ENCODE measurements at places on chromosomes 13 and 19.
A peak's percentile ranks its signal among the peaks of the same experiment; 100 is the strongest.

DNA sequence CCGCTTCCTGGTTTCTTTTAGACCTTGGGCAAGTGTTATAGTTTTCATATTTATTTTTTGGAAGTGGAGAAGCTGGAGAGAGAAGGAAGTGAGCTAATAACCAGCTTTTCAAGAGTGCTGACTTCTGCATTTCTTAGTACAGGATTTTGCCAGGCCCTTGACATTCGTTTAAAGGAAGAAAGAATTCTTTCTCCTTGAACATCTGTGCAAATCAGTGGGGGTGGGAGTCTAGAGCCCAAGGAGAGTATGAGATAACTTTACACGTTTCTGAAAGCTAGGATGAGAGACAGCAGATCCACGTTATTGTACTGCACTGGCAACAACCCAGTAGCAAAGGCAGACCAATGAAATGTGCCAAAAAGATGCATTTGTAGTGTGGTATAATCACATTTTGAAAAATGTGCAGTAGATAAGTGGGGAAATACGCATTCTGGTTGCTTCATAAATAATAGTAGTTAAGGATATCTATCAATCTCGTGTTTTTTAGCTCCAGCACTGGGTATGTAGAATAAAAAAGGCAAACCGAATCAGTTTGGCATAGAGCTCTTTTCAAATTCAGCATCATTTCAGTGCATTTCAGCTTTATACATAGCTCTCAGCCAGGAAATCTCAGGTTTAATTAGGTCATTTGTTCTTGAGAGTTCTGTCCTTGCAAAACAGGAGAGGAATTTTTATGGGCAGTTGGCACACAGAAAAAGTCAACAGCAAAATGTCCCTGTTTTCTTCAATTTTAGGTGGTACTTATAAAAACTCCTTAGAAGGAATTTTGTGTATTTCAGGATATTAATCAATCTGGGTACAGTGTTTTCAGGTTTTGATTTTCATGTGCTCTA is 4.3 kb downstream of the RNF113B start:
- no peak for DNase-seq

DNA sequence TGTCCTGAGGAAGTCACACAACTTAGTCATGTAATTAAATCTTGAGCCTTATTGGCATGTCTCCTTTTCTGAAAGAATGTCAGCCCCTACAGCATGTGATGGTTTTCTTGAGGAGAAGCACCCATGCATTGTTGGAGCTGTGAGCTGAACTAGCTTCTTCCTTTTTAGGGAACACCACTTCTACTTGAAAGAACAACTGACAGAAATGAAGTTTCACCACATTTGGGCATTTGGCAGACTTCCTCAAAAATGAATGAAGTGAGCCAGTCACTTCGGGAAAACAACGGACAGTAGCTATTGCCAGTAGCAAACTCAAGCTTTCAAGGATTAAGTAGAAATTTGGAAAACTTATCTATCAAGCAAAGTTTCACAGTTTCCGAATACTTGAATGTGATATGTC is 1351.3 kb downstream of the EFNB2 start:
- DNase-seq, result no peak

DNA sequence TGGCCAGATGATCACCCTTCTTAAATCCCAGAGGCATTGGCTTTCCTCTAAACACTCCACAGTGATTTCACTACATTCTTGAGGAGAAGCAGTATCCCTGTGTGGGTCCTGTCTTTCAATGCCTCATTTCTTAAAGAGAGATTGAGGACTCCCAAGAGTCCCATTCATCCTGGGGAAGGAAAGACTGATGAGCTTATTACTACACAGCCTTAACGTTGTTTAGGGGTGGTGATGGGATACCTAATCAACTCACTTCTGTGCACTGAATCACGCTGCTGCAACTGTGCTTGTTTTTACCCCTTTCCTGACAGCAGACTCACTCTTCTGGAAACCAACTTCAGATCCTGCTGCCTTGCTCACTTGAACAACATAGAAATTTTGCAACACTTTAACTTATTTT is 203.1 kb downstream of the RGCC start:
- DNase-seq, result no peak

GRCh38 chr13:75174481-75174880 is 307.5 kb downstream of the TBC1D4 start:
- DNase-seq, result no peak

- no peak for DNase-seq
These were observed 25.3 kb downstream of the CAPN12 start for GRCh38 chr19:38718747-38719543.

DNA sequence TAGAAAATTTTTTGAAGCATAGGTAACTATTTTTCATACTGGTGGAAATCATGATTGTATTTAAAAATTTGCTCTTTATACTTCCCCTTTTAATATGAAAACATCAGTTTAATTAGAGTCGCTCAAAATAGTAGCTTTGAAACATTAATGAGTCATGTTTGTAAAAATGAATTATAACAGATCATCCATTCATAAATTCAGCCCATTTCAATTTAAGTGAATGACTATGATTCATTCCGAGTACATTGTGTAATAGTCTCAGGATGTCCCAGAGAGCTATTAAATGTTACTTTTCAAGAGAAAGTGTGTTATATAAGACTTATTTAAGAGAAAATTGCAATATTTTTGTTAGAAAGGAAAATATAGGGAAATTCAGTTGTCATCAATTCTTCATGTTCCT is 111.0 kb downstream of the FNDC3A start:
- no peak for DNase-seq

DNA sequence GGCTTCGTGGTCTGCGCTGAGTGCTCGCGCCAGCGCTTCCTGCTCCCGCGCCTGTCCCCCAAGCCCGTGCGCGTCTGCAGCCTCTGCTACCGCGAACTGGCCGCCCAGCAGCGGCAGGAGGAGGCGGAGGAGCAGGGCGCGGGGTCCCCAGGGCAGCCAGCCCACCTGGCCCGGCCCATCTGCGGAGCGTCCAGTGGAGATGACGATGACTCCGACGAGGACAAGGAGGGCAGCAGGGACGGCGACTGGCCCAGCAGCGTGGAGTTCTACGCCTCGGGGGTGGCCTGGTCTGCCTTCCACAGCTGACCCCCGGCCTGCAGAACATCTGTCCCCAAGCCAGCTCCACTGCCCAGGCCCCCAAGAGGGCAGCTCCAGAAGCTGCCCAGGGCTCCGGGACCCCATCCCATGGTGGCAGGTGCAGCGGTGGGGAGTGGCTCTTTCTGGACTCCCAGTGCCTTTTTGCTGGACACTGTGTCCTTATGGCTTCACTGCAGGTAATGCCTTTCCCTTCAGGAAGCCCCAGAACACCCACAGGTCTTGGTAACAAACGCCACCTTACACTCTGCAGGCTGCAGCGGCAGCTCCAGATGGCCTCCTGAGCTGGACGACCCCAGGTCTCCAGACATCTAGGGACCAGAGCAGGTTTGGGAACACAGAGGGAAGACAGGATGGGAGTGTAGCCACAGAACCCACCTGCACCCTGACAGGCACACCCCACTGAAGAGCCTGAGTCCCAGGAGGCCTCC is 9.3 kb downstream of the PLEKHF1 start:
- no peak for DNase-seq

DNA sequence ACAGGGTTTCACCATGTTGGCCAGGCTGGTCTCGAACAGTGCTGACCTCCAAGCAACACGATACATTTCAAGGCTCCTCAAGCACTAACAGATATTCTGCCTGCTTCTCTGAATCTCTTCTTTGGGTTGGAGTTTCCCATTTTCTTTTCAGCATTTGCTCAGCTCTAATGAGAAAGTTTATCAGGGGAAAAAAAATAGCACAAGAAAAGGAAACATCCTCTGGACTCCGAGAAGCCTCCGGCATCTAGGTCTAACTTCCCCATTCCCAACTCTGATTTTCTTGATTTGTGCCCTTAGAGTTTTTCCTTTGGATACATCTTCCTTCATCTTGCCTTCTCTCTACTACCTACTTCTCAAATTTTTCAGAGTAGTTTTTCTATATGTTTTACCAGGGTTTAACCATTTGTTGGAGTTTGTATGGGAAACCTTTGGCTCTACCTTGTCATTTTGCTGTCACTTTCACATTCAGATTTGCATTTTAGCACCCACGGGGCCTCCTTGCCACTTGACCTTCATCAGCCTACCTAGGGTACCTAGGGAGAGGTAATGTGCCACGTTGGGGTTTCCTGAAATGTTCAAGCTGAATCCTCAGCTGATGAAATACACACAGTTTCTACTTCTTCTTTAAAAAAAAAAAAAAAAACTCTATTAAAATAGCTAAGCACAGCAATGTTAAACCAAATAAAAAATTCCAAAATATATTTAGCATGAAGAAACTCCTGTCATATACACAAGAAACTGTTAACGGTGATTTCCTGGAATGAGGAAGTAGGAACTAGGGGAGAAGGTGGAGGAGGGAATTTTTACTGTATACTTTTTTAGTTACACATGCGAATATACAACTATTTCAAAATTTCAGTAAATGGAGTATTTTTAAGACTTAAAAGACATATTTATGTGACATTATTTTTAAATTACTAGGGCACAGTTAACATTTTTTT is 5.1 kb upstream of the USP12 start:
- DNase-seq, result no peak

- no peak for DNase-seq
These were observed 163.5 kb upstream of the SPRY2 start for GRCh38 chr13:80504453-80504852.

- DNase-seq, result no peak
These were observed 131.1 kb downstream of the FOXO1 start for GRCh38 chr13:40535345-40535836.

DNA sequence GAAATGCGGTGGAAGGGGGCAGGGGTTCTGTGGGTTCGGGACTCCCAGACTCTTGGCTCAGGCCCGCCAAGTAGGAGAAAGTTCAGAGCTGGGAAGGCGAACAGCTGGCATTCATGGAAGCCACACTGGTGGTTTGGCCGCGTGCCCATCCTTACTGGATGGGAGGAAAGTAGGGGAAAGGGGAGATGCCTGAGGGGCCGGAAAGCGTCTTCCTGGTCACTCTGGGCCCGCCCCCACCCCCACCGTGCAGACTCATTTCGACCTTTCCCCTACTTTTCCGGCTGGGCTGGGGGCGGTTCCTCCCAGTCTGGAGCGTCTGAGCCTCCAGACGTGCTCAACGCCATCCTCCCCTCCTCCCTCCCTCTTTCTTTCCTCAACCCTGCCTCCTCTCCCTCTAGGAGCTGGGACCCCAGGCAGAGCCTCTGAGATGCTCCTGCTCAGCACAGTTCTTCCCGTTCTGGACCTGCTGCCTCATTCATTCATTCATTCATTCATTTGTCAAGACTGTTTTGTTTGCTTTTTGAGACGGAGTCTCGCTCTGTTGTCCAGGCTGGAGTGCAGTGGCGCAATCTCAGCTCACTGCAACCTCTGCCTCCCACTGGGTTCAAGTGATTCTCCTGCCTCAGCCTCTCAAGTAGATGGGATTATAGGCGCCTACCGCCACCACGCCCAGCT is 3.5 kb downstream of the ANGPTL4 start:
- DNase-seq, result peak; percentile 58

DNA sequence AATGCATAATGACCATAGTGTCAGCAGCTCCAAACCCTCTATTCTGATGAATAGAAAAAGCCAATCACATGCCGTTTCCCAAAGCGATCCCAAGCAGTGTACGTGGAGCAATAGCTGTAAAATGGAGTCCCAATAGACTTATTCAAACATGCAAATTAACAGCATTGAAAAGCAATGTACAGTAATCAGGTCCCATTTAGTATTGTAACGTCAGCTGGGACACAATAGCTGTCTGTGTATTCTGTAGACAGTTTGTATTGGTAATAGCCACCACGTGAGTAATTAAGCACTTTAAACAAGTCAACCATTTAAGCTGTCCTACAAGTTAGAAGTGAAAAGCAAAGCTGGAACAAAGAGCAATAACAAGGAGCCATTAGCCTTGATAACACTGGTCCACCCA is 698.2 kb downstream of the PCDH17 start:
- peak; percentile 59 for DNase-seq

DNA sequence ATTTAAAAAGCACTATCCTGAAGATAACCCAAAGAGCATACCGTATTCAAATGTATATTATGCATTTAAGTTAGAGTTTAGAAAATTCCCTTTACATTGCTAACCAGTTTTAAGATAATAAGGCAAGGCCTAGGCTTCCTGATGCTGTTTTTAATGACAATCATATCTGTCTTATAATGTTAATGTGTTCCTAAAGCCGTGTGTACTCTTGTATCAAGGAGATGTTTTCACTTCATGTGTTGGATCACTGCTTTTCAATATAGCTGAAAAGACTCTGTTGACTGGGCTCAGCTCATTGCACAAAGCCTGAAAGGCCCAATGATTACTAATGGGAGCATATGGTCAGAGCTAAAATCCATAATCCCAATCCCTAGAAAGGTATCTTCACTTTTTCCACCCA is 81.6 kb downstream of the DACH1 start:
- DNase-seq, result no peak

DNA sequence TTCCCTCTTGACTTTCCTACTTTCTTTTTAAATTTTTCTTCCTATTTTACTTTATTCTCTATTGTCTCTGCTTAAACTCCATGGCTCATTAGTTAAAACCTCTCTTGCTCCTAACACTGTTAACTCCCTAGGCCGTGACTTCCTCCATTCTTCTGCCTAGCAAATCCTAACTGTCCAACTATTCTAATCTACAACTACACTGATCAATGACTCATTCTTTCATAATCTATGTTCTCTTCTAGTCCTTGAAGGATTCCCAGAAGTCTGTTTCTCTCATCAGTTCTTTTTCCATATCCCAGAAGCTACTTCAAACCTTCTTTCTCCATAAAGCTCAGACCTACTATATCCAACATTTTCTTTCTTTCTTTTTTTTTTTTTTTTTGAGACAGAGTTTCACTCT is 66.9 kb downstream of the MICU2 start:
- no peak for DNase-seq

- no peak for DNase-seq
These were observed 389.2 kb downstream of the DIAPH3 start for GRCh38 chr13:59774491-59774971.

DNA sequence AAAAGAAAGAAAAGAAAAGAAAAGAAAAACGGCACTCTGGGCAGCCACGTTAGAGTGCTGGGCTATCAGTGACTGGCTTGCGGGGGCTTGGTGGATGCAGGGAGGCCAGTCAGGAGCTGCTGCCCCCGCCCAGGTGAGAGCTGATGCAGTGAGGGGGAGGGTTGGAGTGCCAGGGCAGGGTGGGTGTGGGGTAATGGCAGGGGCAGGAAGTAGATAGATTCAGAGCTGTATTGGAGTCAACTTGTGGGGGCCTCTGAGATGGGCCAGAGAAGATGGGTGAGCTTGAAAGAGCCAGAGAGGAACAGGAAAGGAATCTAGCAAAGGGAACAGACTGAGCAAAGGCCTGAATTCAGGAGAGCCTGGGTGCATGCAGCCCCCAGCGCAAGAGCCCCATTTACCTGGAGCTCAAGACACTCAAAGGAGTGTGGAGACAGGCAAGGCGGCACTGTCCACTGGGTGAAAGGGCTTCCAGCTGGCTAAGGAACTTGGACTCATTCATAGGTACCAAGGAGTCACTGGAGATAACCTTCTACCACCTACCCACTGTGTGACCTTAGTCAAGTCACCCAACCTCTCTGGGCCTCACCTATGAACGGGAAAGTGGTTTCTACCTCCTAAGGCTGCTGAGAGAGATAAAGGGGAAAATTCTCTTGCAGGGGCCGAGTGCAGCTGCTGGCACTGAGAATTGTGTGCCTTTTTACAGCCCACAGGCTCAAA is 20.2 kb downstream of the VSTM2B start:
- DNase-seq, result no peak

- no peak for DNase-seq
These were observed 25.9 kb upstream of the OR10H2 start for GRCh38 chr19:15701757-15702533.
